ENCODE measurements at places on chromosomes 2 and 18. TPM values are rescaled to one million over a fixed set of nuclear protein-coding genes. Genes with fewer than 3 reads are reported as not detected.
A peak's percentile ranks its signal among the peaks of the same experiment; 100 is the strongest.

DNA sequence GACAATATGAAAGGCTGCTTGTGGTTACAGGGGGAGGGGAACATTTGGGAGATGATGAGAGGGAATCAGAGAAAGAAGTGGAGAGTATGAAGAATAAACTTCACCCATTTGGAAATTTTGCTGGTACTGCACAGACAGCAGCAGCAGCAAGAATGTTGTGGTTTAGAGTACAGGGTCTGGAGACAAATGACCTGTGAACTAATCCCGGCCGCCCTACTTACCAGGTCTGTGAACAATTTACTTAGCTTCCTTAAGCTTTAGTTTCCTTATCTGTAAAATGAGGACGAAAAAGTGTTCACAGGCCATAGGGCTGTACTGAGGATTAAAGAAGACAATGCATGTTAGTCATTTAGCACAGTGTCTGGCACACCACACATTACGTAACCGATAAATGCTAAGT is 685.4 kb upstream of the CELF4 start:
- no peak for DNase-seq

GRCh38 chr2:97819754-97820153 is 106.4 kb downstream of the ZAP70 start:
- DNase-seq, result no peak

GRCh38 chr2:163800951-163801381 is 65.2 kb upstream of the FIGN start:
- peak; percentile 28 for DNase-seq

The TFPI gene
- total RNA-seq, result 111 TPM

DNA sequence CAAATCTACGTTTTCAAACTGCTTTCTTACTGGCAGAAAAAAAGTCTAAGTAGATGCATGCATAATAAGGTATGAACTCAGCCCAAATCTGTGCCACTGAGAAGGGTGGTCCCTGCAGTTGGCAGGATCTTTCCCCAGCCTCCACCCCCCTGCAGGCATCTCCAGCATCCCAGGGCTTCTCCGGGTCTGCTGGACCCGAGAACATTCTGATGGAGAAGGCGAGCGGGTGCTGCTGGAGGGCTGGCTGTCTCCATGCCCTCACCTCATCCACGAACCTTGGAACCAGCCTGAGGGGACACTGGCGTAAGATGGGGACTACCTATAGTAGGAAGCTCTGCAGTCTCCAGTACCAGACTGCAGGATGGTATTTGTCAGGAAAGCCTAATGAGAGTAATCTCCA is 198.9 kb downstream of the HDAC4 start:
- no peak for DNase-seq

The GREB1L gene
- total RNA-seq, result 0.26 TPM

DNA sequence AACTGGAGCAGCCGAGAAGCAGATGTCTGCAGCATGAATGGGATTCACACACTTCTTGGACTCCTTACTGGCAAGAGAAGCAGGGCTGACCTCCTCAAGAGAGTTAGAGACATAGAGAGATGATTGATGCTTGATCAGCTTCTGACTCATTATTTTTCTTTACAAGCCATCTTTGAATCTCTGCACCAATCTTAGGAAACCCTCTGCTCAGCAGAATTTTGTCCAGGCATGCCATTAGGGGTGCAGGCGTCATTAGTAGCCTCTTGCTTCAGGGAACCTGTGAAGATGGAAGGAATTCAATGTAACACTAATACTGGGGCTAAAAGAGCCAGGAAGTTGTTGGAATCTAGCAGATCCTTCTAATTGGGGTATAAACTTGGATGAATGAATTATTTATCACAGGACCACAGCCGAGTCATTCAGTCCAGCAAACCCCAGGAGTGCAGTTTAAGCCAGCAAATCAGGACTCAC is 151.8 kb downstream of the MGAT5 start:
- DNase-seq, result peak; percentile 75

- DNase-seq, result no peak
Measured at GRCh38 chr18:50441016-50441415, 66.2 kb downstream of the SKA1 start.

The THSD7B gene
- under 0.01 TPM for total RNA-seq

DNA sequence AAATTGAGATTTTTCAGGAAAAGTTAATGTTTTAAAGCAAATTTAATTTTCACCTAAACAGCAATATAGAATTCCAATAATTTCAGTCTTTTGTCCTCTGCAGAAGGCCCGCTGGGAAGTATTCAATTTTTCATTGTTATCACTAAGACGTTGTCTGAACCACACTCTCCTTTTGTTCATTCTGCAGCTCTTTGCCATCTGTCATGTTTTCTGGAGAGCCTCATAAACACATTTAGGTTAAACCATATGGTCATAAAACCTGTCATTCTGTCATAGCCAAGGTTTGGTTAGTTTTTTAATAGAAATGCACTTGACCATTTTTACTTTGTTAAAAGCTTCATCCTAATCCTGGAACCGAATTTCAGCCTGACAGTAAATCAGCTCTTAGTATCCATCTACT is 54.0 kb upstream of the PGAP1 start:
- DNase-seq, result no peak

The FANCL gene
- 19.7 TPM for total RNA-seq

DNA sequence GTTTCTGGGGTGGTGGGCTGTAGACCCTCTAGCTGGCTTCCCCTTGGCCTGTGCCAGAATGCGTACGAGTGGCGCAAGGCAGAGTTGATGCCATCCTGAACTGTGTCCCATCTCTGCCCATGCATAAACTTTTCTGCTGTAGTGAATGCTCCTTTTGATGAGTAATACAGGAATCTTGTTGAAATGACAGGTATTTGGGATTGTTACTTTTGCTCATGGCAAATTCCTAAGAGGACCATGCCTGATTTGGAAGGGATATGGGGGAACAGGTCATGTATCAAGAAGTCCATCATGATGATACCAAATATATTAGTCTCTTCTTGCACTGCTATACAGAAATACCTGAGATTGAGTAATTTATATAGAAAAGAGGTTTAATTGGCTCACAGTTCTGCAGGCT is 648.0 kb downstream of the SLC4A3 start:
- no peak for DNase-seq

The FAM168B gene
- 79.1 TPM for total RNA-seq

GRCh38 chr2:159026170-159026569 is 57.7 kb downstream of the TANC1 start:
- peak; percentile 19 for DNase-seq

The ALK gene
- total RNA-seq, result under 0.01 TPM

DNA sequence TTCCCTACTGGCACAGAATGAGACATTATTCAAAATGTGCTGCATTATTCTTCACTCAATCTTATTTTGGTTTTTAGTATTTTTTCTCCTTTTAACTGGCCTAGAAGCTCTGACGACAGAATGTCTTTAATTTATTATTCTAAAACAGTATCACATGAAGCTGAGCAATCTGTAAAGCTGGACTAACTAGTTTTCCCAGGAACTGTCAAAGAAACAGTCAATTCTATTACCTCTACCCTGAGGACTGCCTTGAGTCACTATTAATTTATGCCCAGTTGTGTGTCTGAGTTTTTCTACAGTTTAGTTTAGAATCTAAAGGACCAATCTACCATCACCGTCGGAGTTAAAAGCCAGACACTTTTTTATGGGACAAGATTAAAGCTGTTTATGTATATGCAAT is 31.6 kb downstream of the MBD2 start:
- DNase-seq, result no peak

The MC2R gene
- not detected for total RNA-seq

- no peak for DNase-seq
Measured at GRCh38 chr18:54561706-54562267, 29.3 kb upstream of the DYNAP start.

- no peak for DNase-seq
Measured at GRCh38 chr18:12779043-12779442, 76.2 kb downstream of the PSMG2 start.

GRCh38 chr18:64330931-64331330 is 182.0 kb upstream of the LINC00305 start:
- no peak for DNase-seq

The KCNF1 gene
- 2.6 TPM for total RNA-seq

- DNase-seq, result peak; percentile 56
Measured at GRCh38 chr2:171318463-171318934, 115.3 kb downstream of the METTL8 start.

DNA sequence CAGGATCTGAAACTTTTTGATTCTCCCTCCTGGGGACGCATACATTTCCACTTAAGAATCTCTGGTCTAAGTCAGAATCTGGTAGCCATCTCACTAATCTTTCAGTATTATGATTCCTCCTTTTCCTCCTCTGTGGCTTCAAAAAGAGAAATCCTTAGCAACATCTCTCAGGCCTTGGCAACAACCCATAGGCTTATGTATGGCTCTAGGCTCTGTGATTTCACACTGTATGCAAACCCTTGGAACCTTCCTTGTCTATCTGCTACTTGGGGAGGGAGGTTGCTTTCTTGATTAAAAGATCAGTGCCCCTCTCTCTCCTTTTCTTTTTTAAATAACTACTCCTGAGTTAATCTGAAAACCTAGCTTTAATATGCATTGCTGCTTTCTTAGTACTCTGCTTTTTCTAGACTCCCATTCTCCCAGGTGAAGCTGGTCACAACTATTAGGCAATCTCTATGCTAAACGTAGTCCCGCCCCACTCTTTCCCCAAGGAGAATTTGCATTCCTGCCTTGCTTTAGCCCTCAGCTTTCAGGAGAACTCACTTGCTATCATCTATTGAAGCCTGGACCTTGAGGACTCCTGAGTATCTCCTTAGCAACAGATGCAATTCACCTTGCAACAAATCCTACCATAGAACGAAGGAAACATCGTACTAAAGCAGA is 72.2 kb upstream of the L3MBTL4 start:
- no peak for DNase-seq

The STARD7 gene
- 121 TPM for total RNA-seq

GRCh38 chr18:72811047-72811446 is 56.7 kb downstream of the NETO1 start:
- DNase-seq, result no peak

- no peak for DNase-seq
Measured at GRCh38 chr2:62415019-62415431, 91.0 kb downstream of the TMEM17 start.

The TWIST2 gene
- 118 TPM for total RNA-seq

- DNase-seq, result no peak
Measured at GRCh38 chr18:58398648-58399398, 230.1 kb downstream of the ALPK2 start.

GRCh38 chr2:158179660-158180059 is 78.0 kb downstream of the UPP2 start:
- no peak for DNase-seq

The MLPH gene
- total RNA-seq, result 8.2 TPM

DNA sequence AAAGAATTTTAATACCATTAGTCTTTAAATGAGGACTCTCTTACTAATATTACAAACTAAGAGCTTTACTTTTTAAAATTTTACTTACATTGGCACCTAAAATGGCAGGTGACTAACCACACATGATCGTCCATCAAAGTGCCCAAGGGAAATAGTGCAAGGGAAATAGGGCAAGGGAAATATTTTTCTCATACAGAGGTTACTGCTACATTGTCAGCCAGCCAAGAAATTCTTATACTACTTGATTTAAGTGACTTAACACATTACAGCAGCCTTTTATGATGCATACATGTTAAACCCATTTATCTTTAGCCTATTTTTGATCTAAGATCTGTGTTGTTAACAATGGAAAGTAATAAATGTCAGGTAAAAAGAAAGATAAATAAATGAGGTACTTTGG is 587.2 kb upstream of the PKDCC start:
- DNase-seq, result no peak

The TLK1 gene
- total RNA-seq, result 29.9 TPM

- peak; percentile 88 for DNase-seq
Measured at GRCh38 chr2:29117636-29118303, 2.6 kb downstream of the CLIP4 start.

DNA sequence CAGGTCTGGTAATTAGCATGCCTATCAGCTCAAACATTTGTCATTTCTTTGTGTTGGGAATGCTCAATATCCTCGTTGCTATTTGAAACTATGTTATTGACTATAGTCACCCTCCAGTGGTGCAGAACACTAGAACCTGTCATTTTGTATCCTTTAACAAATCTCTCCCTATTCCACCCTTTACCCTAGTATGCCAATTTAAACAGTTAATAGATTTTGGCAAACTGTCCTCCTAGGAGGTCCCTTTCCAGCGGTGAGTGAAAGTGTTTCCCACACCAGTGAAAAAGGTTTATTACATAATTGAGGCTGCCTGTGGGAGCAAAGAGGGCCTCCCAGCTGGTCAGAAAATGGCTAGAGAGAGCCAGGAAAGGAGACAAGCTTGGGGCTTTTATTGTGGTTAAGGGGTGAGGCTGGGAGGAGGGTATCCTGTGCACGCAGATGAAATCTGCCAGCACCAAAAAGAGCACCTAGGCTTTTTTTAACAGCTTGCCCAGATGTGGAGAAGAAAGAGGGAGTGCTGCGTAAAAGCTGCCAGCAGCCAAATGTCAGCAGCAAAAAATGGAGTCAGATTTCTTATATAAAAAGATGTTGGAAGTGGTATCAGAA is 1.8 kb upstream of the DRC1 start:
- no peak for DNase-seq

DNA sequence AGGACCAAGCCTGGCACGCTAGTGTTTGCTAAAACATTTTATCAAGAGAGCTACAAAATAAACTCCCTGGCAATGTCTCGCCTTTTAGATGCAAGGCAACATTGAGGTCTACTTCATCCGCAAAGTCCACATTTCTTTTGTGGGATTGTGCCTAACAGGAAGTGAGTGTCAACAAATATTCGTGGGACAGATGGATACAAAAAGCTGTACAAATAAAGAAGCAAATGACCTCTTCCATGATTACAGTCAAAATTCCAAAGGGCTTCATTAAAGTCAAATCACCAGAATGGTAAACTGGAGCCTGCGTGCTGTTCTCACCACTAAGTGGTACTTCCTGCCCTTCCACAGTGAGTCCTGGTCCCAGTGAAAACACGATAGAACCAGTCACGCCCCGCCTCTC is 40.4 kb downstream of the L3MBTL4 start:
- no peak for DNase-seq

DNA sequence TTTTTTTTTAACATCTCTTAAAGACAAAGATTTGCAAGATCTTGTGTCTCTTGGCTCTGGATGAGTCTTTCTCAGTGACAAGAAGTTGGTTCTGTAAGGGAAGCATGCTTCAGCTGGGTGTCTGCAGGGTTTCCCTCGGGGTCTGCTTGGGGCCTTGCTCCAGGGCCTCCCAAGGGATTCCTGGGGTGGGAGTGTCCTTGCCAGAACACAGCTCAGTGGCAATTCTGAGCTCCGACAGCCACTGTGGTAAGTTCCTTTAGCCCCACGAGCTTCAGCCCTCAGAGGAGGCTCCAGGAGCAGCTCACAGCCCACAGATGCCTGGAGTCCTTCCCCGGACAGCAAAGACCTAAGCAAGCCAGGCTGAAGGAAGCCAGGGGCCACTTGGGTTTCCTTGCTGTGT is 52.4 kb downstream of the EMX1 start:
- no peak for DNase-seq
